ENCODE measurements at places on chromosomes 11 and 22. TPM values are rescaled to one million over a fixed set of nuclear protein-coding genes. Genes with fewer than 3 reads are reported as not detected.

DNA sequence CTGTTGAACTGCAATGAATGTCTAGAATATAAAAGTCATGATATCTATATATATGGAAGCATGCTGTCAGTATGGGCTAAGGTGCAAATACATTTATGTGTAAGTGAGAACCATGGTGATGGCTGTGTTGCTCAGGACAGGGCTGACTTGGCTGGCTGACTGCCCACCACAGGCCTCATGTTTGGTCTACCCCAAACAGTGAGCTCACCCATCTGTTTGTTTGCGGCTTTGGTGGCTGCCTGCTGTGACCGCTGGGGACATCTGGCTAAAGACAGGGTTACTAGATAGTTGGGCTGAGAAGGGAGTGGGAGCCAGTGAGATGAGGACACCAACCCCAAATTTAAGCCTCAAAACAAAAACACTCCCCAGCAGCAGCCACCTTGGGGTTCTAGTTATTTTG, 6.3 kb downstream of the CD44 start:
- no peaks in the 10 kb centered on the region for H3K27me3 ChIP-seq
- peak overlapping the region; percentile 51 for H3K4me3 ChIP-seq
- DNase-seq, result no peak
- H3K36me3 ChIP-seq, result peaks cover 15% of the 10 kb centered on the region

DNA sequence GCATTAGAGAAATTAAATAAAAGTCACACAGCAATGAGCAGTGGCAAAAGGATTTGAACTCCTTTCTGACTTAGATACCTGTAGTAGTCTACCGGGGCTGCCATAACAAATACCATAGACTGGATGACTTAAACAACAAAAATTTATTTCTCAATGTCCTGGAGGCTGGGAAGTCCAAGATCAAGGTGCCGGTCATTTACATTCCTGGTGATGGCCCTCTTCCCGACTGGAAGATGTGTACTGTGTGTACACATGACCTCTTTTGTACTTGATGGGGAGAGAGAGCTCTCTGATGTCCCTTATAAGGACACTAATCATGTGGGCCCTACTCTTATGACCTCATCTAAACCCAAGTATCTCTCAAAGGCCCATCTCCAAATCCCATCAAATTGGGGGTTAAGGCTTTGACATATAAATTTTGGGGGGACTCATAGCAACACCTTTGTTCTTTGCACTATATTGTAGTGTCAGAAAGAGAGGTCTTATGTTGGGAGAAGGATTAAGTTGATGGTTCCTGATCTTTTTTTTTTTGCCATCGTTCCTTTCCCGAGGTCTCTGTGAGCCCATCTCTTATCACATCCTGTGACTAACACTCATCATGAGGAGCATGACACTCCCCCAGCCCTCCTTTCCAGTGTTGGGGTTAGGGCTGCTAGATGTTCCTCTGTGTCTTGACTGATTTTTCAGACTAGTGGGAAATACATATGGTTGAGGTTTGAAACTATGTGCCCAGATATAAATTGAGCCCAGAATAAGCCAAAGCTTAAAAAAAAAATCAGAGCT, 104.3 kb downstream of the TRAF6 start:
- no peak overlapping the region for H3K27ac ChIP-seq
- H3K36me3 ChIP-seq, result peaks cover 86% of the 10 kb centered on the region
- no peak for DNase-seq
- H3K4me3 ChIP-seq, result no peak overlapping the region

GRCh38 chr11:23359297-23359696, 499.0 kb upstream of the CCDC179 start:
- H3K27ac ChIP-seq, result no peak overlapping the region
- DNase-seq, result no peak
- H3K4me1 ChIP-seq, result no peaks in the 10 kb centered on the region
- H3K36me3 ChIP-seq, result no peaks in the 10 kb centered on the region
- H3K27me3 ChIP-seq, result peaks cover 1% of the 10 kb centered on the region

DNA sequence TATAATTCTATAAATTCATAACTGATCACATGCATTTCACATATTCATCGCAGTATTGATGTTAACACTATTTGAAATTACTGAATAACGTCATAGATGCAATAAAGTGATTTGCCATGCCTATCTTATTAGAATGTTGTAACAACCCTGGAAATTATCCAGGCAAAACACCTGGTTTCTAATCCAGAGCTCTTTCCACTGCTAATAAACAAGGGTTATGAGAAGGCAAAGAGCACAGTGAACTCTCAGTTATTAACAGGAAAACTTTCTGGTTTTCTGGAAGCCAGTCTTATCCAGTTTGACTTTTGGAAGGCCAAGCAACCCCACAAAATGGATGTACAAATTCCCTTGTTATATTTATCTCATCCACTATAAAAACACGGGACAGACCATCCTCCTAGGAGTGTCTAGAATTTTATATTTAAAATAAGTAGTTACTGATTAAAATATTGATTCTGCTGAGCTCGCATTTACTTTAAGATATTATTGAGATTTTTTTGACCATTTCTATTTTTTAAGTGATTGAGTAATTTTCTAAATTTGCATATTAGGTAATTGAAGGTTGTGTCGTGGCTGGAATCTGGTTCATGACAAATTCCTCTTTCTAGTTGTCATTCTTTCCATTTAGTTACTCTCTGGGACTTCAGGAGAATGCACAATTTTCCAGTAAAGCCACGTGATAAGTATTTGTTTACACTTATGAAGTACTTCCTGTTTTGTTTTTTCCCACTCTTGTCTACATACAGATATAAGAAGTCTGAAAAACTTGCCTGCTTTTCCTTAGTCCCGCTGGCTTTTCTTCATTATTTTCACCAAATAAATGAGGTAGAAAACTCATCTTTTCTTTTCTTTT, 47.9 kb downstream of the DCUN1D5 start:
- no peak overlapping the region for H3K4me3 ChIP-seq
- DNase-seq, result no peak
- no peaks in the 10 kb centered on the region for H3K4me1 ChIP-seq

GRCh38 chr11:131041331-131042040, 125.2 kb upstream of the SNX19 start:
- no peaks in the 10 kb centered on the region for H3K36me3 ChIP-seq
- H3K4me1 ChIP-seq, result no peaks in the 10 kb centered on the region
- no peaks in the 10 kb centered on the region for H3K27me3 ChIP-seq
- H3K27ac ChIP-seq, result no peak overlapping the region

DNA sequence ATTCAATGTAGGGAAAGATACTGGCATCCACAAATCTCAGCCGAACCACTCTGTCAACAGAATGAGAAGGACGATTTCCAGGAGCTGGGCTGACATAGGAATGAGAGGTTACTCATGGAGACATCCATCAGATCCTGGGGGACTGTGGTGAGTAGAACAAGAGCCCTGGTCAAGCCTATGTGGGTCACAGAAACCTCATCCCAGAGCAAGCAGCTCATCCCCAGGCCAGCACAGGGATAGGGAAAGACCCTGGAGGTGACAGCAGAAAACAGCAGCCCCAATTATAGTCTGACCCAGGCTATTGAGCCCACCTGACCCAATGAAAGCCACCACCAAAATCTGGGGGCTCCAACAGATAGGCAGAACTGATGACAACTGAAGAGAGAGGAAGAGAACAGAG, 128.0 kb upstream of the SERPIND1 start:
- H3K36me3 ChIP-seq, result peaks cover 3% of the 10 kb centered on the region
- H3K4me3 ChIP-seq, result no peak overlapping the region
- no peak for DNase-seq
- H3K4me1 ChIP-seq, result peaks cover 4% of the 10 kb centered on the region
- H3K27me3 ChIP-seq, result no peaks in the 10 kb centered on the region

DNA sequence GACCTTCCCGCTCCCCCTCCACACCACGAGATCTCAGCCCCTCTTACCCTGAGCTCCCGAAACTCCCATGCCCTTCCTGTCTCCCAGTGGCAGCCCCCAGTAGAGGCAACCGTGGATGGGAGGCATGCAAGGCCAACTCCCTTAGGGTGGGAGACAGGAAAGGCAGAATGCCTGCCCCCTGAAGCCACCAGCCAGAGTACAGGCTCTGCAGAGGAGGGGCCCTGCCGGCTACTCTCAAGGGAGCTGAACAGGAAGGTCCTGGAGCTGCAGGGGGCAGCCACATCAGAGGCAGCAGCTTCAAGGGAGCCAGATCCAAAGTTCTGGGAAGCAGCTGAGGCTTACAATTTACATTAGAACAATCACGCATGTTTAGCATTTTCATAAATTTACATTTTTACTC, 38.3 kb downstream of the PDE2A start:
- no peak for DNase-seq
- peaks cover 17% of the 10 kb centered on the region for H3K27me3 ChIP-seq
- H3K36me3 ChIP-seq, result no peaks in the 10 kb centered on the region

DNA sequence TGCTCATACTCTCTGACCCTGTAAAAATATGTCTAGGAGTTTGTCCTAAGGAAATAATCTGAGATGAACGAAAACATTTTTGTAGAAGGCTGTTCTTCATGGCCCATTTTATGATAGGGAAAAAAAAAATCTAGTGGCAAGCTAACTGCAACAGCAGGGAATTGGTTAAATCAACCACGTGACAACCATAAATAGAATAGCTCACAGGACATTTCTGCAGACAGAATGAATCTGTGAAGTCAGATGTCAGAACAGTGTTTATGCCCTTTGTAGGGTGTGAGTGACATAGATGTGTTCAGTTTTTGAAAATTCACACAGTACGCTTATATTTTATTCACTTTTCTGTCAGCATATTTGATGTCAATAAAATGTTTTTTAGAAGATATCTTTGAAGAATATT, 16.1 kb downstream of the ARHGAP1 start:
- no peak for DNase-seq
- H3K4me1 ChIP-seq, result no peaks in the 10 kb centered on the region

DNA sequence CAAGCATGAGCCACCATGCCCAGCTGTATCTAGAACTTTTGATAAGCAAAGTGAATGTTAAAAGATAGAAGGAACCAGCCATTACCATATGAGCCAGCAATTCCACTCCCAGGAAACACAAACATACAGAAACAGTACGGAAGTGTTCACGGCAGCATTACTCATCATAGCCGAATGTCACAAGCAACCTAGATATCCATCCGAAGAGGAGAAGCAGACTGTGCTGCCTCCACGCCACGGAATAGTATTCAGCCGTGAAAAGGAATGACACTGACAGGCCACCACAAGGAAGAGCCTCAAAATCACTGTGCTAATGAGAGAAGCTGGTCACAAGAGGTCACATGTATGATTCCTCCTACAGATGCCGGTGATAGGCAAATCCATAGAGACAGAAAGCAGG, 17.6 kb upstream of the MGAT3 start:
- H3K27me3 ChIP-seq, result peaks cover 4% of the 10 kb centered on the region
- H3K27ac ChIP-seq, result no peak overlapping the region
- no peak for DNase-seq
- H3K4me3 ChIP-seq, result no peak overlapping the region
- no peaks in the 10 kb centered on the region for H3K36me3 ChIP-seq

- no peaks in the 10 kb centered on the region for H3K36me3 ChIP-seq
- peaks cover 7% of the 10 kb centered on the region for H3K27me3 ChIP-seq
- peaks cover 70% of the 10 kb centered on the region for H3K4me1 ChIP-seq
- no peak for DNase-seq
- H3K27ac ChIP-seq, result peak overlapping the region; percentile 88
Observed at GRCh38 chr11:78350091-78350645, 67.5 kb downstream of the GAB2 start.

- H3K4me1 ChIP-seq, result peaks cover 2% of the 10 kb centered on the region
- no peaks in the 10 kb centered on the region for H3K36me3 ChIP-seq
- peaks cover 2% of the 10 kb centered on the region for H3K27me3 ChIP-seq
- no peak overlapping the region for H3K27ac ChIP-seq
- DNase-seq, result no peak
Observed at GRCh38 chr11:115674176-115674936, 170.1 kb upstream of the CADM1 start.

- peaks cover 8% of the 10 kb centered on the region for H3K36me3 ChIP-seq
- no peak for DNase-seq
- H3K4me1 ChIP-seq, result no peaks in the 10 kb centered on the region
Observed at GRCh38 chr11:115819014-115819413, 314.8 kb upstream of the CADM1 start.

DNA sequence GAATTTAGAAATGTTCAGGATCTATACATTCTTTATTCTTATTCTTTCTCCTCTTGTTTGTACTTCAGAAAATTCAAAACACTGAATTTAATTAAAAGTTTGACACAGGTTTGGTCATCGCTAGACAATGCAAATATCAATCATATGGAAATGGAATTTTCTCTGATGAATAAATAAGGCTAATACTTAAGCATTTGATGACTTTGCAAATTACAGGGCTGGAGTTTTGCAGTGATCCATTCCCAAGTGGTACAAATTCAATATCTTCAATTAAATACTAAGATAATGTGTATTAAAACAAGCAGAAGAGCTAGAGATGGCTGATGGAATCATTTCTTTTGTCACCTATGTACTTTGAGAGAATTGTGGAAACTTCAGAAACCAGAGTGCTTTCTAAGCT, 439.6 kb downstream of the DYNC2H1 start:
- no peak overlapping the region for H3K4me3 ChIP-seq
- H3K4me1 ChIP-seq, result peaks cover 14% of the 10 kb centered on the region
- DNase-seq, result no peak
- no peaks in the 10 kb centered on the region for H3K36me3 ChIP-seq

- peak overlapping the region; percentile 78 for H3K4me3 ChIP-seq
- H3K27me3 ChIP-seq, result peaks cover 18% of the 10 kb centered on the region
- peak overlapping the region; percentile 95 for H3K27ac ChIP-seq
- H3K4me1 ChIP-seq, result peaks cover 13% of the 10 kb centered on the region
- peak; percentile 77 for DNase-seq
- no peaks in the 10 kb centered on the region for H3K36me3 ChIP-seq
Observed at GRCh38 chr22:19880786-19881569, 26.3 kb upstream of the GNB1L start.

Gene KDM4E
- total RNA-seq, result not detected

Gene NXPE2
- 0.33 TPM for total RNA-seq
